ENCODE measurements at places on chromosomes 16 and 17. TPM values are rescaled to one million over a fixed set of nuclear protein-coding genes. Genes with fewer than 3 reads are reported as not detected.

GRCh38 chr17:82272495-82273326, 789 bp downstream of the CSNK1D start:
- peaks cover 36% of the 10 kb centered on the region for H3K4me1 ChIP-seq
- peak overlapping the region; percentile 96 for H3K27ac ChIP-seq
- peak overlapping the region; percentile 100 for H3K4me3 ChIP-seq
- no peaks in the 10 kb centered on the region for H3K27me3 ChIP-seq

- H3K4me3 ChIP-seq, result no peak overlapping the region
- no peaks in the 10 kb centered on the region for H3K36me3 ChIP-seq
- no peaks in the 10 kb centered on the region for H3K27me3 ChIP-seq
- no peaks in the 10 kb centered on the region for H3K4me1 ChIP-seq
Observed at GRCh38 chr16:83102336-83102735, 475.6 kb downstream of the CDH13 start.

Gene ITGAE
- 22.6 TPM for total RNA-seq

Gene MMP28
- 28.5 TPM for total RNA-seq

Gene ANKRD40
- total RNA-seq, result 29.4 TPM

Gene SNN
- total RNA-seq, result 32.1 TPM

GRCh38 chr17:43604549-43604948, 57.2 kb downstream of the MEOX1 start:
- no peak for DNase-seq
- H3K27me3 ChIP-seq, result no peaks in the 10 kb centered on the region
- no peak overlapping the region for H3K4me3 ChIP-seq
- H3K36me3 ChIP-seq, result no peaks in the 10 kb centered on the region

Gene HOXB5
- total RNA-seq, result 0.49 TPM

- DNase-seq, result no peak
- no peak overlapping the region for H3K4me3 ChIP-seq
- no peaks in the 10 kb centered on the region for H3K27me3 ChIP-seq
- no peaks in the 10 kb centered on the region for H3K36me3 ChIP-seq
- H3K4me1 ChIP-seq, result no peaks in the 10 kb centered on the region
Observed at GRCh38 chr16:24322106-24322505, 66.0 kb downstream of the CACNG3 start.

DNA sequence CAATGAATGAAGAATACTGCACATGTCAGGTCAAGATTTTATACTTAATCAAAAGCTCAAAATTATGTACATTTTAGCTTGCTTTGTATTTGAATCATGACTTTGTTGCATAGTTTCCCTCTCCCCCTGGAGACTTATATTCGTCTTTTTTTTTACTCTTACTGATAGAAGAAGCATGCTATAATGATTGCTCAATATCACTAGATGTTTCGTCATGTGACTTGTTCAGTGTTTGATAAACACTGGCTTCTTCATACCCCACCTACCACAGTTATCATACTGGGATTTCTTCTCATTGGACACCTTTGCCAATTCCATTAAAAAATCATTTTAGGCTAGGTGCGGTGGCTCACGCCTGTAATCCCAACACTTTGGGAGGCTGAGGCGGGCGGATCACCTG, 148.7 kb downstream of the FTO start:
- no peaks in the 10 kb centered on the region for H3K4me1 ChIP-seq
- H3K36me3 ChIP-seq, result no peaks in the 10 kb centered on the region
- H3K4me3 ChIP-seq, result no peak overlapping the region
- no peaks in the 10 kb centered on the region for H3K27me3 ChIP-seq
- no peak overlapping the region for H3K27ac ChIP-seq

DNA sequence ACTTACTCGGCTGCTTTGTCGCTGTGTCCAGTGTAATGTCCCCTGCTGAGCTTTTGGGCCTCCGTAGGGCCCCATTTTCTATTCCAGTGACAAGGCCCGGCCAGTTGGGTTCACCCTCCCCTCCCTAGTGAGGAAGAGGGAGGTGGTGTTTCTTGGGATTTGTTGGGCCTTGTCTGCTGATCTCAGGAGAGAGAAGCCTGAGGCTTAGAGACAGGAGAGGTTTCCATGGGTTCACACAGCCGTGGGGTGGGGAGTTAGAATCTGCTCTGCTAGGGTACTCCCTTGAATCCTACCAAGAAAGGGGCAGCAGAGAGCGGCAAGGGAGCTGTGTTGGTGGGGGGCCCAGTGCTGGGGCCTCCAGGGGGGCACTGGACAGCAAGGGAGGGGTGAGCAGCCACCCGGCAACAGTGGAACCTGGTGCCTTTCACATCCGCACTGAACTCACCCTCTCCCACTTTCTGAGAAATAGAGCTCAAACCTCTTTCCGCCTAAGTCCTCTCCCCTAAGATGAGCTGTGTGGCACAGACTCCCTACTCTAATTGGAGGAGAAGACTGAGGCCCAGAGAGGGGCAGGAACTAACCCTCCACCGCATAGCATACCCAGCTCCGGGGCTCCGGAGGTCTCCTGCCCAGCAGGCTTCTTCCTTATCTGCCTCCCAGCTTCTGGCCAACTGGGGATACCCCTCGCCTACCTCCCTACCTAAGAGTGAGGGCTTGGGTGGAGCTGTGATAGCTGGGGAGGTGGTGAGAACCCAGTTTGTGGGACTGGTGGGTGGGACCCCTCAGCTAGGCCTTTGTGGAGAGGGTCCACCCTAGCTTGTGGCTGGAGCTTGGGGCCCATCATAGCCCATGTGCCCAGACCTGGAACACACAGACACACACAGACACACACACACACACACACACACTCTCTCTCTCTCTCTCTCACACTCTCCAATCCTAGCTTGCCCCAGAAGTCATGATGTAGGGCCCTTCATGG, 6.8 kb downstream of the TBKBP1 start:
- peaks cover 3% of the 10 kb centered on the region for H3K36me3 ChIP-seq
- H3K4me3 ChIP-seq, result no peak overlapping the region
- no peak for DNase-seq
- H3K4me1 ChIP-seq, result no peaks in the 10 kb centered on the region
- no peak overlapping the region for H3K27ac ChIP-seq

DNA sequence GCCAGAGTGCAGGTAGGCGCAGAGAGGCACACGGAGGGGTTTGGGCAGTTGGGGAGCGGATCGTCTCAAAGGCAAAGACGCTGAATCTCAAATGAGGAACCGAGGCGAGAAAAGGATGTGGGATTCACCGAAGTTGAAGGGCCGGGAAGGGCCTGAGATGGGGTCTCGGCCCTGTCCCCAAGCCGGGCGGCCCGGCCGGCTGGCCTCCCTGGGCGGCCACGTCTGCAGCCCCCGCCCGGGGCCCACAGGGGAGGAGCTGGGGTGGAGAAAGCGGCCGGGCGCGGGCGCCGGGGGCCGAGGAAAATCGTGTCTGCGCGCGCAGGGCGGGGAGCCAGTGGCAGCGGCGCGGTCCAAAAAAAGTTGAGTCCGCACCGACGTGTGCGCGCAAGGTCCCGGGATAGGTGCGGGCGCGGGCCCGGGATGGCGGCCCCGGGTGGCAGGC, 458 bp downstream of the SLC12A4 start:
- H3K27me3 ChIP-seq, result no peaks in the 10 kb centered on the region
- H3K36me3 ChIP-seq, result no peaks in the 10 kb centered on the region
- peak; percentile 42 for DNase-seq
- peak overlapping the region; percentile 94 for H3K4me3 ChIP-seq

DNA sequence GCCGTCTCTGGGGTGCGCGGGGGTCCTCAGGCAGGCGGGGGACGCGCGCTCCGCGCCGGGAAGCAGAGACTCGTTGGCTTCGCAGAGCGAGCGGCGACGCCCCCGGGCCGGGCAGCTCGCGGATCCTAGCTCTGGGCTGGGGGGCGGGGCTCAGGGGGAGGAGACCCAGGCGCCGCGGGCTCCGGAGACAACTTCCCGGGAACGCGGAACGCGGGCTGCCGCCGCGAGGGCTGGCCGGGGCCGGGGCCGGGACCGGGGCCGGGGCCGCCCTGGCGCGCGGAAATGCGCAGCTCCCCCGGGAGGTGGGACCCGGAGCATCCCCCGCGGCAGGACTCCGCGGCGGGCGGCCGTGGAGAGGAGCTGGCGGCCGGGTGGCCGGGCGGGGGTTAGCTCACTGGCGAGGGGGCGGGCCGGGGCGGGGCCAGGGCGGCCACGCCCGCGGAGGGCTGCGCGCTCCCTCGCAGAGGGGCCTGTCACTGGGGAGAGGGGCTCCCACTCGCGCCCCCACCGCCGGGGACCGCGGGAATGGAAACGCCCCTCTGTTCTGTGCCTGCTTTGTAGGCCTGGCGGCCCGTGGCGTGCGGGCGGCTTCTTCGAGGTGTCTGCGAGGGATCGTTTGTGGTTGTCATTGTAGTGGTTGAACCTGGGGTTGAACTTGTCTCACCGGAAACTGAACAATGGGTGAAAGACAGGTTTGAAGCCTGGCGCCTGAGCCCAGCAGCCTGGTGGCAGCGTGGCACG, at the start of gene GAS7:
Gene GAS7 (minus strand): TSS at position 98 of the 741 bp plus-strand sequence.
- H3K36me3 ChIP-seq, result no peaks in the 10 kb centered on the region
- H3K27ac ChIP-seq, result no peak within 1 kb of the TSS
- no peaks in the 10 kb centered on the region for H3K27me3 ChIP-seq
- no peaks in the 10 kb centered on the region for H3K4me1 ChIP-seq
- no peak within 1 kb of the TSS for H3K4me3 ChIP-seq
- no peak for DNase-seq

DNA sequence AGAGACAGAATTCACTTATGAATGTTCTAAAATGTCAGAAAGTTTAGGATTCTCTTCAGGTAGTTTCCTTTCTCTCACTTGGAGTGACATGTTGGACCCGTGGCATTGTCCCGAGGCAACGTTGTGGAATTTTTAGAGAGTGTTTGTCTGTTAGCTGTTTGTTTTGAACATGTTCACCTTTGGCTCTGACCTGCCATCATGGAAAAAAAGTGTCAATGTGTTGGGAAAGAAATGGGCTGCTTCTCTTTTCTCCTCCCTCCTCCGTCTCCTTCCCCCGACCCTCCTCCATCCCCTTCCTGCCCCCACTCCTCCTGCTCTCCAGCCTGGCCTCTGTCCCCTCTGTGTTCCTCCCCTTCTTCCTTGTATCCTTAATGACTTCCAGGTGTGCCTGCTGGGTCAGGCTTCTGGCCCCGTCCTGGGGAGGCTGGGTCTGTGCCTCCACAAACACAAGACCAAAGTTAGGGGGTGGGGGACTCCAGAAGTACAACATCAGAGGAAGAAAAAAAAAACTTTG, 463.1 kb downstream of the MAF start:
- no peaks in the 10 kb centered on the region for H3K27me3 ChIP-seq
- no peak overlapping the region for H3K4me3 ChIP-seq
- DNase-seq, result no peak
- no peak overlapping the region for H3K27ac ChIP-seq

Gene COA3
- total RNA-seq, result 94.4 TPM

Measured in thyroid gland (tissue), 4 donors.